ENCODE measurements at places on chromosomes 11 and 22.

DNA sequence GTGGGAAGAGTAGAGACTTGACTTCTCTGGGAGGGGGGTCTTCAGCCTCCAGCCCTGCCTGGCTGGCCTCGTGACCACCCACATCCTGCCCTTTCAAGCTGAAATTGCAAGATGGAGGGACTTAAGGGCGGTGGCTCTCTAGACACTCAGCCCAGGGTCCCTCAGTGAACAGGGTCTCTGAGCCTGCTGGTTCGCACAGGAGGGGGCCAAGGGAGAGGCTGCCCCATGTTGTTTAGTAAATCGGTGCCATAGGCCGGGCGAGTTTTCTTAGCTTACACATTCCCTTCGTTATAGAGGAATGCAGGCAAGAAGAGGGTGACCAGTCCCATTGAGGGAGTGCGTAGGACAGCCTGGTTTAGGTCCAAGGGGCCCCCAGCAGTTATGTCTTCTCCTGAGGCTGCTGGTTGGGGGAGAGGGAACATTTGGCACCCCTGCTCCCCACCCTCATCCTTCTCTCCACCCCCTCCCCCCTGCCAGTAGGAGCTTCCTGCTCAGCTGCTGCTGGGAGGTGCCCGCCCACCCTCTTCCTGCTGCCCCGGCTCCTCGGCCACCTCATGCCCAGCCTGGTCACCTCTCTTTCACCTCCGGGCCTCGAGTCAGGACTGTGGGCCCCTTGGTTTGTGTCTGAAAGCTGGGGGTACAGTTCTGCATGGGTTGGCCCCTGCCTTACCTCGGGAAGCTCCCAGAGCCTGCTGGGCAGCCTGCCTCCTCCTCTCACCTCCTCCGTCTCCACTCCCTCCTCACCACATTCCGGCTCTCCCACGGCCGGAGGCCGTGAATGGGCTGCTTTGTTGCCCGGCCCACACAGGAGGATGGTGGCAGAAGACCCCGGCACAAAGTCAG is 3.9 kb downstream of the FRMD8 start:
- DNase-seq: no peak

- no peak for DNase-seq
Measured at GRCh38 chr11:80241766-80242165, 800.9 kb upstream of the TENM4 start.

DNA sequence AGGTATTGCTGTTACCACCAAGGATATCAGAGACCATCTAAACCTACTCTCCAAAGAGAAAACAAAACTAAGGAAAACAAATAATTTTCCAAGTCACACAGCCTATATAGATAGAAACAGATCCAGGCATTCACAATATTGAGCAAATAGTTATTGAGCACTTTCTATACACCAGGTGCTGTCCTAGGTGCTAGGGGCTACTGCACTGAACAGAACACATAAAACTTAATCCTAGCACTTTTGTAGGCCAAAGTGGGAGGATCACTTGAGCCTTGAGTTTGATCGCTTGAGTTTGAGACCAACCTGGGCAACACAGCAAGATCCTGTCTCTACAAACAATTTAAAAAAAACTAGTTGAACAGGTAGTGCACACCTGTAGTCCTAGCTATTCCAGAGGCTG is 44.6 kb downstream of the SERGEF start:
- no peak for DNase-seq

GRCh38 chr22:48507595-48508350 is 1319.9 kb downstream of the BRD1 start:
- DNase-seq: no peak

GRCh38 chr11:93054279-93054678 is 84.8 kb downstream of the MTNR1B start:
- DNase-seq: no peak

GRCh38 chr11:37532271-37532670 is 934.2 kb upstream of the RAG2 start:
- DNase-seq: no peak

GRCh38 chr11:62130283-62131169 is 6.7 kb downstream of the INCENP start:
- DNase-seq: no peak

- DNase-seq: no peak
Measured at GRCh38 chr11:45060707-45061106, 85.7 kb upstream of the PRDM11 start.

GRCh38 chr11:102592634-102593581 is 32.2 kb downstream of the MMP20 start:
- DNase-seq: no peak

DNA sequence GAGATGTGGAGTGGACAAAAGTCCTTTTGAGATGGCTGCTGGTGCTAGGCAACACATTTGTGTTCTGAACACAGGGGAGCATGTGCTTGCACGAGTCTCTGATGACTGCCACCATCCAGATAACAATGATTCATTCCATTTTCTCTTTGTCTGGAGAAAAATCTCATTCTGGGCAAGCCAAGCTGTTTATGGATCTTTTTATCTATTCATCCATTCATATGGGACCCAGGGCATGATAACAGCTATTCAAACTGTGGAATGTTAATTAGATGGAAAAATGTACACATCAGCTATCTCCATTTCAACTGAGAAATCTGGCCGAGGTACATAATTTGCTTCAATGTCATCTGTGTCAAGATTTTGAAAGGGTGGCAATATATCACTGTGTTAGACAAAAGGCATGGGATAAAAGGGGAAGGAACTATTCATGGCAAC is 117.5 kb upstream of the ZBED5 start:
- no peak for DNase-seq

- DNase-seq: no peak
Measured at GRCh38 chr11:6387811-6388599, 2.3 kb upstream of the SMPD1 start.

GRCh38 chr11:3710485-3711259 is 39.5 kb upstream of the CHRNA10 start:
- no peak for DNase-seq

GRCh38 chr11:104700609-104701008 is 197.7 kb downstream of the CASP12 start:
- DNase-seq: no peak

DNA sequence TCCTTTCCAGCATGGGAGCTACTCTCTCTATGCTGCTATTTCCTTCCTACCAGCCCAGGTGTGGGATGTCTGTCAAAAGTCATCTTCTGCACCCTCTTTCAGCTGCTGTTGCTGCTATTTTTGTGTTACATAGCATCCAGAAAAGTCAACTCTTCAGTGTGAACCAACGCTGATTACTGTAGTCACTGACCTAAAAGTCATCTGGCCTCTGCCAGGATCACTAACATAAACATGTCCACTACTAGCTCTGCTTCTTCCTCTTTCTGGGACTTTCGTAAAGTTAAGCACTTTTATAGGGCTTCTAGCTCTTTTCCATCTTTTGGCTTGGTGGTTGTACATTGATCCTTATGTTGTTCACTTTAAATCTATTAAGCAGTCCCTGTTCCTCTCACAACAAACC is 90.2 kb upstream of the CARD18 start:
- DNase-seq: no peak

DNA sequence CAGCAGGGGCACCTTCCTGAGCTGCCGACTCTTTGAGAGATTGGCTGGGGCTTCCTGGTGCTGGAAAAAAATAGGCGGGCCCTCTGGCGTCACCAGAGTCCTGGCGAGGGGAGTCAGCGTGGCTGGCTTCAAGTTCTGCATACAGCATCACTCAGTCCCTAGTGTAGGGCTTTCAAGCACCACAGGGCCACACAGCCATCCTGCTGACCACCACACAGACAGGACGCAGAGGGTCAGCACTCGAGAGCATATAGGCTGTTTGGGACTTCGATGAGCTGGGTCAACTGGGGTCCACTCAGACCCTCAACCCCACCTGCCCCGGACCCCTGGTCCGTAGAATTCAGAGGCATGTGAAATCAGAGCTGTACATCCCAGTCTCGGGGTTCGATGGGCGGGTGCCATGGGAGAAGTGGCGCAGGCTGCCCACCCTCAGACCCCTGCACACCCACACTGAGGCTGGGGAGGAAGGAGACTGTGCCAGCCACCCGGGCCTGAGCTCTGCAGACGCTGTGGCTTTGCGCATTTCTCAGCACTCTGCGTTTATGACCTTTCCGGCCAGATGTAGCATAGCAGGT is 1131.9 kb downstream of the BRD1 start:
- DNase-seq: no peak

DNA sequence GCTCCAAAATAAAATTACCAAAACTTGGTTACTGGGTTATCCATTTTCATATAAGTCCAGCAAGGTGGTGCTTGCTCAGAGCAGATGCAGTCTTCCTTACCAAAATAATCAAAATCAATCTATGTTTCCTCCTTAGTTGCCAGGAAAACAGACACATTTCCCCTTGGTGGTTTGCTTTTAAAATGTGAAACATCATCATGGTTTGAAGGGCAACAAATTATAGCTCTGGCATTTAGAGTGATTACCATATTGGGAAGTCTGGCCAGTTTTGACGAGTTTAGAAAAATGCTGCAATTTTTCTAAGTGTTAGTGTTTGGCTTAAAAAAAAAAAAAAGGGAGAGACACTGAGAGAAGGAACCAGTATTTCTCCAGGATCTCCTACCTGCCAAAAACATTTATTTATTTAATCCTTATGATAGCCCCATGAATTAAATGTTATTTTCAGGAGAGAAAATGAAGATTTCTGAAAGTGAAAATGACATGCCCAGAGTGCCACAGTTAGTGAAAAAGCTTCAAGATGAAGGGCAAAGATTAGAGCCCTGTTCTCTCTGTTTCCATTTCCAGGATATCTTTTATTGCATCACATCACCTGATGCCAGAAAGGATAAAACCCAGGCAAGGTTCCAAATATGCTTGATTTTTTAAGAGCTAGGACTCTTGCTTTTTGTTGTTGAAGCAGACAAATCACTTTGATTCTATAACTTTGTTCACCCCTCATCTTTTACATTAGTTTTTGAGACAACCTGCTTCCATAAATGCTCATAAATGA is 29.6 kb upstream of the TBCEL start:
- no peak for DNase-seq

DNA sequence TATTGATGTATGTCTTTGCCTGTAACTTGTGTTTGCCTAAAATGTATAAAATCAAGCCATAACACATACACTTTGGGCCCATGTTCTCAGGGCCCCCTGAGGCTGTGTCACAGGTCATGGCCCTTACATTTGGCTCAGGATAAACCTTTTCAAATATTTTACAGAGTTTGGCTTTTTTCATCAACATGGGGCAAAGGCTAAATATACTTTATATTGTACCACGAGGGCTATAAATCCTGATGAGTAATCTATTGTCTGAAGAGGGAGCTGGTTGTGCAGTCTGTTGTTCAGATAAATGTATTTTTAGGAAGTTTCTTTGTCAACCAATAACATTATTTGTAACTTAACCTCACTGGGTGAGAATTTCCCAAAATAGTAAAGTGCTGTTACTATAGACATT is 404.6 kb upstream of the DDI1 start:
- no peak for DNase-seq

DNA sequence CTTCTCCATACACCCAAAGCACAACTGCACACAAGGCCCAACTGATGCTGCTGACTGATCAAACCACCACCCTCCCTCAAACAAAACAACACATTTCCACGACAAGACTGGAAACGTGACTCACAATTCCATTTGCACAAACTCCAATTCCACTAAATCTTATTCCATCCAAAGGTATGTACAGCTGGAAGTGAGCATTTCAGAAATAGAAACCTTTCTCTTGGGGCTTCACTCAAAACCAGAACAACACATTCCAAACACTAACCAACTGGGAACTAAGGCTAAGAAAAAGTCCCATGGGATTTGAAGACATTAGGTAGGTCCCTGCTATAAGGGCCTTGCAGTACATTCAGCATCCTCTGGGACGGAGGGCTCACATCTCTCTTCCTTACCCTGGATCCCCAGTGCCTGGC is 19.6 kb downstream of the MORC2 start:
- DNase-seq: no peak

- no peak for DNase-seq
Measured at GRCh38 chr11:132099692-132100091, 729.3 kb downstream of the NTM start.

DNA sequence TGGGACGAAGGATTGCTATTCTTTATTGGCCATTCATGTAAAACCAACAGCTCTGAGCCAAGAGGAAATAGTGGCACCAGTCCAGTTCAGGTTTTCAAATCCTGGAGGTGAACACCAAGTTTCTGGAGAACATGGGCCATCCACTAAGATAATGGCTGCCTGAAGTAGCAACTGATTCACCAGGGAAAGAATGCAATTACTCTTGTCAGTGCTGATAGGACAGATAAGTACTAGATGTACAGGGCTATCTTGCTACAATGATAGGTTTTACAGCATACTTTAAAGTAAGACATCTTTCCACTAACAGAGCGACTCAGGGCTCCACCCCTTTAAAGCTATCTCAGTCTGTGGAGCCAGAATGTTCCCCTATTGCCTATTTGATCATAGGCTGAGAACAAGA is 36.8 kb upstream of the APOA1 start:
- no peak for DNase-seq

- no peak for DNase-seq
Measured at GRCh38 chr22:27134315-27134701, 476.9 kb downstream of the MIAT start.

- no peak for DNase-seq
Measured at GRCh38 chr11:93081694-93082093, 112.2 kb downstream of the MTNR1B start.

DNA sequence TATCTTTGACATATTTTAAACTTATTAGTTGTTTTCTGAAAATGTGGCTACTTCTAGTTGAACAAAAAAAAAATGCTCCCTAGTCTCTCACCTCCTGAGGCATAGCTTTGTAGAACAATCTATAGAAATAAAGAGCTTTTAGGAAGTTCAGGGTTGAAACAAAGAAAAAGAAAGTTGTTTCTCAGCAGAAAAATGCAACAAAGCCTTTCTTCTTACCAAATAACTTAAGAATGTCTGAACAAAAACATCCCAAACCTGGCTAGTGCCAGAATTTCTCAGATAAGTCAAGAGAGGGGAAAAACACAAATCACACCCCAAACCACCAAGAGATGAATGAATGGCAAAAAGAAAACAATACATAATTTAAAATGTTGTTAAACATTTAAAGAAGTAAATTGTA is 114.1 kb downstream of the MAML2 start:
- no peak for DNase-seq

DNA sequence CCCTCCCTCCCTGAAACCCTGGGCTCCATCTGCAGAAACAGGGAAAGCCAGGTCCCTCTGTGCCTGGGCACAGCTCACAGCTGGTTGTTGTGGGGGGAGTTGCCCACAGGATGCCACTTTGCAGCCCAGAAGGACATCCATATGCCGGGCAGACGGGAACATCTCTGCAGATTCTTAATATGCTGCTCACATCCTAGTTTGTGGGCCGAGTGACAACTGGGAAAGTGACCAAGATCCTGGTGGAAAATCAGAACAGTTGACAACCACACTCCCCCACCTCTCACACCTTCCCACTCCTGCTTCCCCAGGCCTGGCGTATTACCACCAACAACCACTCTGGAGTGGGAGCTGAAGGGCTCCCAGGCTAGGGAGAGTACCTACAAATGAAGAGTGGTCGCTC is 7.3 kb upstream of the SCGB1A1 start:
- DNase-seq: no peak

- DNase-seq: no peak
Measured at GRCh38 chr22:39558254-39558727, 12.3 kb upstream of the CACNA1I start.

Data from activated effector memory CD4-positive, alpha-beta T cell treated with Interleukin-2 at 50 U/mL for 16 hours (primary cell).